ENCODE measurements at places on chromosomes 1 and 21.

- no peak overlapping the region for H3K4me3 ChIP-seq
- H3K27ac ChIP-seq, result no peak overlapping the region
- H3K4me1 ChIP-seq, result no peaks in the 10 kb centered on the region
- H3K27me3 ChIP-seq, result peaks cover 18% of the 10 kb centered on the region
- no peak for DNase-seq
These were observed 18.1 kb upstream of the IFFO2 start for GRCh38 chr1:18974606-18975005.

DNA sequence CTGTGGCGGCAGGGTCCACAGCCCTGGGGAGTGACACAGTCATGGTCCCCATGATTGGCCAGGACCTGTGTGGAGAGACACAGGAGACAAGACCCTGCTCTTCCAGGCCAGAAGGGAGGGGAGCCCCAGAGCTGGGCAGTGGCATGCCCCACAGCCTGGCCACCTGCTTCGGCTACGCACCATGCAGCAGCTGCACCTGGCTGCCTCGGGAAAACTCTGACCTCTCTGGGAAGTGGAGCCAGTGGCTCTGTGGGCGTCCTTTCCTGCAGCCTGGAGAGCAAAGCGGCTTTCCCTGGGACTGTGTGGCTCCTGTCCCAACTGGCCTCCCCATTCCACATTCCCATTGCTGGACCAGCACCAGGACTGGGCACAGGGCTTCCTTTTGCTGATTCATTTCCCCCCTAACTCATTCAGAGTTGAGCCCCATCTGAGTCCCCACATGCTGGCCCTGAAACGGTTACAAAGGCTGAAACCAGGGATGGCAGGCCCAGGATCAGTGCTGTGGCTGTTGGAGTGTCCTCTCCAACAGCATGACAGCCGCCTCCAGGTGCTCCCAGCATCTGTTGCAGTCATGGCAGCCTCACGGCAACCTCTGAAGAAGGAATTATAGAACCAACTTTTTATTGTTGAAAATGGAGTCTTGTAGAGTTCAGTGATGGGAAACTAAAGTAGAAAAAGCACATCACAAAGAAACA, 15.0 kb downstream of the OXCT2 start:
- H3K36me3 ChIP-seq, result peaks cover 45% of the 10 kb centered on the region
- no peaks in the 10 kb centered on the region for H3K4me1 ChIP-seq
- no peak overlapping the region for H3K4me3 ChIP-seq

GRCh38 chr1:53644496-53644895, 94.5 kb downstream of the GLIS1 start:
- no peak overlapping the region for H3K27ac ChIP-seq
- no peaks in the 10 kb centered on the region for H3K4me1 ChIP-seq
- H3K4me3 ChIP-seq, result no peak overlapping the region
- no peaks in the 10 kb centered on the region for H3K36me3 ChIP-seq
- peaks cover 9% of the 10 kb centered on the region for H3K27me3 ChIP-seq
- no peak for DNase-seq

DNA sequence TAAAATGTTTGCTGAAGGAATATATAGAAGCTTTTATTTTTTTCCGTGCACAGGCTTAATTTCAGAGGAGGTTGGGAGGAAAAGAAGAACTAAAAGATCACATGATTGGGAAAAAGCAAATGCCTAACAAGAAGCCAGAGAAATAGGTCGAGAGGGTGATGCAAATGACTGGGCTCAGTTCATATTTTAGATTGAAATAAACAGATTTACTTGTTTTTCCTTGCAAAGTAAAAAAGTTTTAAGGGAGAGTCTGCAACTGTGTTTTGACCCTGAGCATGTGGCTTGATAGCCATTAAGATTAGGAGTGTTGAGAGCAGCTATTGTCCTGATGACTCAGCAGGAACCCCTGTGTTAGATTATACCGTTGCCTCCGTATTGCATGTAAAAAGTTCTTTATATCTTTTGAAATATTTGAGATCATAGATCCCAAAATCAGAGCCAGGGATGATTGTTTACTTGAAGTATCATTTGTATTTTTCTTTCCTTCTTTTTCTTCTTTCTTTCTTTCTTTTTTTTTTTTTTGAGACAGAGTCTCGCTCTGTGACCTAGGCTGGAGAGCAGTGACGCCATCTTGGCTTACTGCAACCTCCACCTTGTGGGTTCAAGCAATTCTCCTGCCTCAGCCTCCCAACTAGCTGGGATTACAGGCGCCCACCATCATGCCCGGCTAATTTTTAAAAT, 20.2 kb downstream of the CLIC4 start:
- DNase-seq, result no peak
- no peak overlapping the region for H3K4me3 ChIP-seq
- no peaks in the 10 kb centered on the region for H3K36me3 ChIP-seq

- peaks cover 5% of the 10 kb centered on the region for H3K27me3 ChIP-seq
- H3K4me1 ChIP-seq, result no peaks in the 10 kb centered on the region
- no peak overlapping the region for H3K27ac ChIP-seq
- no peak overlapping the region for H3K4me3 ChIP-seq
These were observed 92.3 kb downstream of the PGBD5 start for GRCh38 chr1:230333590-230334446.

DNA sequence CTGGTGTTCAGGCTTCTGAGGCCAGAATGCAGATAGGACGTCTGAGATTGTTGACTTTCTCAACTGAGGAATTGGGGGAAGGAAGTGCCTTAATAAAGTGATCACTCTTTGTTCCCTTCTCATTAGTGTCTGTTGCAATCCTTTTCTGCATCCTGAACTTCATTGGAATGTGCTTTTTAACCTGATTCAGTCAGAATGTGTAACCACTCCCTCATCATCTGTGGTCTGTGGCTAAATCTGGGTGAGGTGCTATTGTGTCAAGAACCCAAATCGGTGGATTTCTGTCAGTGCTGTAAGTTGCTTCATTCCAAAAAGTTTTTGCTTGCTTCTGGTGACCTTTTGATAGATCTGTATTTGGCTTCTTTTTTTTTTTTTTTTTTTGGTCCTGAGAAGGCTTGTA, 38.2 kb downstream of the ARID1A start:
- peak overlapping the region; percentile 71 for H3K27ac ChIP-seq
- peaks cover 62% of the 10 kb centered on the region for H3K36me3 ChIP-seq
- peaks cover 60% of the 10 kb centered on the region for H3K4me1 ChIP-seq
- no peak overlapping the region for H3K4me3 ChIP-seq
- DNase-seq, result peak; percentile 54
- H3K27me3 ChIP-seq, result no peaks in the 10 kb centered on the region

DNA sequence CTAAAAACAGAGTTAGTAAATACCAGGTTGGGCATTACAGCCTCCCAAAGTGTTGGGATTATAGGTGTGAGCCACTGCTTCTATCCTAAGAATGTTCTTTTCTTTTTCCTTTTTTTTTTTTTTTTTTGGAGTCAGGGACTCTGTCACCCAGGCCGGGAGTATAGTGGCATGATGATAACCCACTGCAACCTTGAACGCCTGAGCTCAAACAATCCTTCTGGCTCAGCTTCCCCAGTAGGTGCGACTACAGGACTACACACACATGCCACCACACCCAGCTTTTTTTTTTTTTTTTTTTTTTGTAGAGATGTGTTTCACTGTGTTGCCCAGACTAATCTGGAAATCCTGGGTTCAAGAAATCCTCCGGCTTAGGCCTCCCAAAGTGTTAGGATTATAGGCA, 5.9 kb downstream of the ZBTB8OS start:
- H3K27ac ChIP-seq, result no peak overlapping the region
- H3K36me3 ChIP-seq, result peaks cover 18% of the 10 kb centered on the region
- no peak overlapping the region for H3K4me3 ChIP-seq
- peaks cover 12% of the 10 kb centered on the region for H3K4me1 ChIP-seq
- no peak for DNase-seq

GRCh38 chr1:14189381-14189780, 409.1 kb upstream of the KAZN start:
- H3K4me1 ChIP-seq, result no peaks in the 10 kb centered on the region
- H3K27ac ChIP-seq, result no peak overlapping the region
- DNase-seq, result no peak
- H3K36me3 ChIP-seq, result no peaks in the 10 kb centered on the region
- no peaks in the 10 kb centered on the region for H3K27me3 ChIP-seq
- H3K4me3 ChIP-seq, result no peak overlapping the region

DNA sequence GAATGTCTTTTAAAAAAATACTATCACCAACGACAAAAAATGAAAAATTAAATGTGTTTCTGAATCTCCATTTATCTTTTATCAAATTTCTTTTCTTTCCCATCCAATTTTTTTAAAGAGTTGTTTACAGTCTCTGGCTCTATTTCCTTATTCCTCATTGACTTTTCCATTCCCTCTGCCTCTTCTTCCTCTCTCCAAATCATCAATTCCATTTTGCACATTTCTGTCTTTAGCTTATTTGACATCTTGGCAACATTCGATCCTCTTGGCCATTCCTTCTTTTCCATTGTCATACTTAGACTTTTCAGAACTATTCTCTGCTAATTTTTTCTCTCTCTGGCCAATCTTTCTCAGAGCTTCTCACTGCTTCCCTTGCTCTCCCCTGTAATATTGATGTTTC, 497.6 kb downstream of the PLPP3 start:
- H3K4me3 ChIP-seq, result no peak overlapping the region
- H3K27ac ChIP-seq, result no peak overlapping the region
- H3K27me3 ChIP-seq, result no peaks in the 10 kb centered on the region
- no peak for DNase-seq
- H3K36me3 ChIP-seq, result no peaks in the 10 kb centered on the region
- H3K4me1 ChIP-seq, result no peaks in the 10 kb centered on the region

DNA sequence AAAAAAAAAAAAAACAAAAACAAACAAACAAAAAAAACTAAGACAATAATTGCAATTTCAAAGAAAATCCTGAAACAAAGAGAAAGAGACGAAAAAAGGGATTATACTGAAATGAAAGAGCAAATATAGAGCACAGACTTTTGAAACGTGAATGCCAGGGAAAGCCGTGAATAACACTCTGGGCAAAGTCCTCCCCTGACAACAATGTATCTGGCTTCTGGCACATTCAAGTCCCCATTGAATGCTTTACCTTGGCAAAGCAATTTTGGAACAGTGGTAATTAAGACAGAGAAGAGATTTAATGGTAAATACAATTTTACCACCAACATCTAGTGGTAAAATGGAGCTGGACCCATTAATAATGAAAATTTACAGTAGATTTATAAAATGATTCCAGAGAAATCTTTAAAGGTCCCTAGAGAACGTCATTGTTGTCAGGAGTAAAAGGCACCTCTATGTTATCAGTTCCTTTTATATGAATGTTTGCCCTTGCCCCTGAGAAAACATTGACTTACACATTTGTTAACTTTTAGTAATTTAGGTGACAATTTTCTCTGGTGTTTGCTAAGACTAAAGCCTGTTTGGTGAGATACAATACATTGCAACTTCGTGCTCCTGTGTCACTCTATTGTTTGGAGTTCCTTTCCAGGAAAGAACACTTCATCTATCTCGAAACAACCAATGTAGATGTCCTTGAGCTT, 89.7 kb downstream of the GREM2 start:
- no peak for DNase-seq
- no peaks in the 10 kb centered on the region for H3K27me3 ChIP-seq

GRCh38 chr1:156697481-156697880, 7.9 kb downstream of the CRABP2 start:
- no peak overlapping the region for H3K4me3 ChIP-seq
- H3K27me3 ChIP-seq, result peaks cover 21% of the 10 kb centered on the region
- H3K4me1 ChIP-seq, result peaks cover 24% of the 10 kb centered on the region
- H3K27ac ChIP-seq, result no peak overlapping the region

- H3K27ac ChIP-seq, result no peak overlapping the region
- H3K4me3 ChIP-seq, result no peak overlapping the region
- DNase-seq, result no peak
- H3K4me1 ChIP-seq, result no peaks in the 10 kb centered on the region
- H3K27me3 ChIP-seq, result no peaks in the 10 kb centered on the region
These were observed 365.9 kb downstream of the TGFB2 start for GRCh38 chr1:218711001-218711400.

DNA sequence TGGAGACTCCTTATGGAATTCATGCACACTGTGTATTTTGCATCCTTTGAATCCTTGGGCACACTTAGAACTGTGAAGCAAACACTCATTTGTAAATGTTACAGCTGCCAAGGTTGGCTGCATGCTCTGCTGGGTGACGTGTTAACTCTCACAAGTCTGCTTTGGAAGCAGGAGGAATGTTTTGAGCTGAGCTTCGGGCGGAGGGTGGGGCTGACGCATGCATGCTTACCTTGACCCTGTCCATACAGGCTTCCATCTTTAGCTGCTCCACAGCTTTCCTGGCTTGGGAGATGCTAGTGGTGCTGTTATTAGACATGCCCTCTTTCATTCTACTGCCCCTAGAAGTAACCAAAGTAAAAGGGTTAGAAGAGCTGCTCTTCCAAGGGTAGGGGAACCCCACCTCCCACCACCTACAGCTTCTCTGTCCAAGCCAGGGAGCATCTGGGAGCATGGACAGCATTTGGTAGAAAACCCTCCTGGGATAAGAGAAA, 66.0 kb downstream of the GNG4 start:
- no peak overlapping the region for H3K27ac ChIP-seq
- peaks cover 27% of the 10 kb centered on the region for H3K27me3 ChIP-seq
- H3K36me3 ChIP-seq, result no peaks in the 10 kb centered on the region
- H3K4me1 ChIP-seq, result no peaks in the 10 kb centered on the region
- DNase-seq, result no peak

- no peaks in the 10 kb centered on the region for H3K27me3 ChIP-seq
- H3K4me3 ChIP-seq, result no peak overlapping the region
- no peak overlapping the region for H3K27ac ChIP-seq
- no peaks in the 10 kb centered on the region for H3K4me1 ChIP-seq
- DNase-seq, result no peak
These were observed 236.1 kb downstream of the C1orf94 start for GRCh38 chr1:34412598-34413370.

DNA sequence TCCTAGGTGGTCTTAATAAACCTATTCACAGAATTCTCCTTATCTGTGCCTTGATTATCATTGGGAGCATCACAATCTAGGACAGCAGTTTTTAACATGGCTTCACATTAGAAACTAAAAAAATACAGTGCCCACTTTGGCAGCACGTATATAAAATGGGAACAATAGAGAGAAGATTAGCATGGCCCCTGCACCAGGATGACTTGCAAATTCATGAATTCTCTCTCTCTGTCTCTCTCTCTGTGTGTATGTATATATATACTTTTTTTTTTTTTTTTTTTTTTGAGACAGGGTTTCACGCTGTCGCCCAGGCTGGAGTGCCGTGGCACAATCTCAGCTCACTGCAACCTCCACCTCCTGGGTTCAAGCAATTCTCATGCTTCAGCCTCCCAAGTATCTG, 6.2 kb upstream of the PPP1R8 start:
- no peak for DNase-seq
- H3K4me1 ChIP-seq, result peaks cover 1% of the 10 kb centered on the region
- H3K27me3 ChIP-seq, result no peaks in the 10 kb centered on the region

DNA sequence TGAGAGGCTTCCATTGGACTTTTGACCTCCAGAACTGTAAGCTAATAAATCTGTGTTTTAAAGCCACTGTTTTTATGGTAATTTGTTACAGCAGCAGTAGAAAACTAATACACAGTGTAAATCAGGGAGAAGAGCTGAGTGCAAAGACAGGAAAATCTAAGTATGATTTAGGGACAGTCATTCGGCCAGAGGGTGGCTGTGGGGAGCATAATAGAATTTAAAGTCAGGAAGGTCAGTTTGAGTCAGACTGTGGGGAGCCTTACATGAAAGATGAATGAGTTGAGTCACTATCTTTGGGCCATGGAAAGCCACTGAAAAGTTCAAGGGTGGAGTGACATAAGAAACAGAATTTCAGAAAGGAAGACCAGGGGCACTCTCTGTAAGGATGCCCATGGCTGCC, 52.4 kb upstream of the SSX2IP start:
- DNase-seq, result no peak
- no peaks in the 10 kb centered on the region for H3K36me3 ChIP-seq
- no peak overlapping the region for H3K4me3 ChIP-seq
- peaks cover 3% of the 10 kb centered on the region for H3K27me3 ChIP-seq
- H3K4me1 ChIP-seq, result no peaks in the 10 kb centered on the region
- no peak overlapping the region for H3K27ac ChIP-seq

- no peak for DNase-seq
- H3K27ac ChIP-seq, result no peak overlapping the region
- no peak overlapping the region for H3K4me3 ChIP-seq
- no peaks in the 10 kb centered on the region for H3K27me3 ChIP-seq
- no peaks in the 10 kb centered on the region for H3K36me3 ChIP-seq
- no peaks in the 10 kb centered on the region for H3K4me1 ChIP-seq
These were observed 25.5 kb upstream of the PTPRF start for GRCh38 chr1:43505077-43505780.

All from activated CD8-positive, alpha-beta T cell treated with anti-CD3 and anti-CD28 coated beads, Interleukin-2, amount 10 ng/mL, durations not matched to agents 7 days and 5 days (primary cell).